ENCODE measurements at places on chromosomes 6 and 20.
A peak's percentile ranks its signal among the peaks of the same experiment; 100 is the strongest.

- DNase-seq, result no peak
Measured at GRCh38 chr6:80742481-80742880, 636.0 kb downstream of the BCKDHB start.

- no peak for DNase-seq
Measured at GRCh38 chr20:13101706-13102105, 92.9 kb downstream of the SPTLC3 start.

GRCh38 chr20:10522328-10522727 lies 87.2 kb downstream of the SLX4IP start:
- no peak for DNase-seq

DNA sequence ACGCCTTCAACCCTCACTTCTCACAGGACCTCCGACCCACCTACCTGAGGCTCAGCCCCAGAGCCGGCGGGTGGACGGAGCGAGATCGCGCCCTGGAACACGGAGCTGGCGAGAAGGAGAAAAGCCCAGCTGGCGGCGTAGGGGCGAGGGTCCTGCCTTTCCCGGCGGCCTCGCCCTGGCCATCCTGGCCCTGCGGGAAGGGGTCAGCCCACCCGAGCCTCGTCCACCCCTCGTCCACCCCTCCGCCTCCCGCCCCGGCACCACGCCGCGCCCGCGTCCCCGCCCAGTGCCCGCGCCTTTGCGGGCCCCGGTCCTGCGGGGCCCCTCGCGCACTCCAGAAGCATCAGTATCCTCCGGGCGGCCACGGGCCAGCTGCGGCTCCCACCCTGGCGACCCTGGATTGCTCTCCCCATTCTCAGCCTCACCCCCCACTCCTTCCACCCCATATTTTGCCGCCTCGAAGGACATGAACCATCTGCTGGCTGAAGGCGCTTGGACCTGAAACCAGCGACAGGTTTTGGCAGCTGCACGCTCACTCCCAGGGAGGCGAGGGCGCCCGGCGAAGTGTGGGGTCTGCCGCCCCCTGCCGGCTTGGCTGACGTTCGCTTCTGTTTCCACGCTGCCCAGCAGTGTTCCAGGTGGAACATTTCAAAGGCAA lies 65.1 kb downstream of the PLG start:
- DNase-seq, result peak; percentile 14

DNA sequence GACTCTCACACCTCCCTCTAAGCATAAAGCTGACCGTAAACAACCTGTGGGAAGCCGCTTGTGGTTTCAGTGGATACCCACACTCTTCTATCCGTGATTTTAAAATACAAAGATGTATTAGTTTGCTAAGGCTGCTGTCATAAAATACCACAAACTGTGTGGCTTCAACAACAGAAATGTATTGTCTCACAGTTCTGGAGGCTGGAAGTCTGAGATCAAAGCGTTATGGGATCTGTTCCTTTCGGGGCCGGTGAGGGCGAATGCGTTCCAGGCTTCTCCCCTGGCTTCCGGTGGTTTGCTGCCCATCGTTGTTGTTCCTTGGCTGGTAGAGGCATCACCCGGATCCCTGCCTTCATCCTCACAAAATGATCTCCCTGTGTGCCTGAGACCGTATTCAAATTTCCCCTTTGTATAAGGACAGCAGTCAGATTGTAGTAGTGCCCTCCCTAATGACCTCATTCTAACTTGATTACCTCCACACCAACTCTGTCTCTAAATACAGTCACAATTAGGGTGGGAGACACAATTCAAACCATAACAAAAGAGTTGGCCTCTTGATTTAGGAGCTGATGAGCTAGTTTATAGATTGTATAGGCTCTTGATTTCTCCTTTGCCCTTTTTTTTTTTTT lies 210.6 kb upstream of the SOX4 start:
- no peak for DNase-seq

GRCh38 chr6:147510929-147511590 lies 2.6 kb downstream of the SAMD5 start:
- no peak for DNase-seq

- no peak for DNase-seq
Measured at GRCh38 chr6:103680116-103680515, 1179.6 kb downstream of the HACE1 start.
